ENCODE measurements at places on chromosomes 2 and 18.

DNA sequence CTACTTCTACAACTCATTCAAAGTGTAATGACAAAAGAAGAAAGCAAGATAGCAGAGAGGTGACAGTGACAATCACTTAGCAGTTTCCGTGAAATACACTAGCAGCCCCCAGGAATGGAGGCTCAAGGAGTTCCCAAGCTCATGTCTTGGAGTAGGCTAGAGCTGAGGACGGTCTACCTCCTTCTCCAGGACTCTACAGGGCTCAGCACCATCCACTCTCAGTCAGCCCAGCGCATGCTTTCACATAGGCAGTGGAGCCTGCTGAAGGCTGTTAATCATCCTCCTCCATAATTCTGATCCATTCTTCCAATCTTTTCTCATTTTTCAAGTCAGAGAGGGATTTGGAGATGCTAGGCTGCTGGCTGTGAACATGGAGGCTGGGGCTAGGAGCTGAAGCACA, 85.6 kb downstream of the MYT1L start:
- no peak for DNase-seq

- no peak for DNase-seq
Observed at GRCh38 chr2:25368660-25369059, 26.9 kb upstream of the DNMT3A start.

DNA sequence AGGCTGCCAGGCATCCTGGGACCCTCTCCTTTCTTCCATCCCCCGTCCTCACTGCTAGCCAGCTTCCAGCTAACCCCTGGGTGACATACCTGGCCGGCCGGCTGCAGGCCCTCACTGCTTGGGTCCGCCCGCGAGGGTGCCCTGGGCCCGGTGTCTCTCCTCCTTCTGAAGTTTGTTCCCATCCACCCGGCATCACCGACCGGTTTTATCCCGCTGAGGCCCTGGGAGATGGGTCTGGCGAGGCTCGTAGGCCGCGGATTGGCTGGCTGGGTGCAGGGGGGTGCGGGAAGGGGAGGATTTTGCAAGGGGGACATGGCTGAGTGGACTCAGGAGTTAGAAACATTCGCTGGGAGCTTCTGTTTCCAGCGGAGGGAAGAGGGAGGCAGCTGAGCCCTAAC, at the start of gene PAX8:
TSS of gene PAX8 (minus strand) at position 180 of the 398 bp plus-strand sequence. CDS start 527 bp downstream, outside the sequence.
- no peak for DNase-seq

GRCh38 chr2:15944325-15945017, 4.1 kb downstream of the MYCN start:
- DNase-seq = no peak

- DNase-seq = no peak
Observed at GRCh38 chr2:98914713-98915580, 21.1 kb downstream of the CRACDL start.

GRCh38 chr18:48545757-48546321, 7.0 kb downstream of the CTIF start:
- no peak for DNase-seq

DNA sequence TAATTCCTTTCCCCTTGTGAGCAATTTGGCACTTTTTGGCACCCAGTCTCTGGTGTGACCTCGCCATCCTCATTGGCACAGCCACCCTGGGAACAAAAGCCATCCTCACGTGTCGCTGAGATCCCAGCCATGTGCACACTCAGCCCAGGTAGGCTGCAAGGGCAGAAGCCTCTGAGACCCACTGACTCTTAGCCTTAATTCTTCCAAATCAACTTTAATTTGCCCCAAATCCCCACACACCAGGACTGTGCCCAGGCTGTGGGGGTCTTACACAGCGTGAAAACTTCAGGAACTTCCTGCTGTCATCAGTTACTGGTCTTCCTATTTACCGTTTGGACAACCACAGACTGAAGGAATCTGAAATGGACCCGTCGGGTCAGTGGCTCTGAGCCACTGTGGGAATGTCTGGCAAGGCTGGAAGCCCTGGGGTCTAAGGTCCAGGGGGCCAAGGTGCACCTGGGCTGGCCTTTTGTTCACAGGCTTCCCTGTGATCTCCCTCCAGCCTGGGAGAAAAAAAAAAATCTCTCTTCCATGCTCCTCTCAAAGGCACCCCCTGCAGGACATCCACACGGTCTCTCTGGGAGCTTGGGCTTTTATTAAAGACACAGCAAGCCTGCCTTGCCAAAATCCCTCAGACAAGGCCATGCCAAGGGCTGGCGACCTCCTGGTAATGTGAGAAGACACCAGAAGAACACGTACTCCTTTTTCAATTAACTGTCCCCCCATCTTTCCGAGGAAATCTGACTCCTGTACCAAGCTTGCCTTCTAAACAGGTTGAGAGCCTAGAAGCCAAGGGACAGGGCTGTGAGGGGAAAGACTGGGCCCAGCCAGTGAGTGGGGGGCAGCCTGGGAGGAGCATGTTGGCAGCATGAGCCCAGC, 42.1 kb upstream of the LAPTM4A start:
- no peak for DNase-seq

DNA sequence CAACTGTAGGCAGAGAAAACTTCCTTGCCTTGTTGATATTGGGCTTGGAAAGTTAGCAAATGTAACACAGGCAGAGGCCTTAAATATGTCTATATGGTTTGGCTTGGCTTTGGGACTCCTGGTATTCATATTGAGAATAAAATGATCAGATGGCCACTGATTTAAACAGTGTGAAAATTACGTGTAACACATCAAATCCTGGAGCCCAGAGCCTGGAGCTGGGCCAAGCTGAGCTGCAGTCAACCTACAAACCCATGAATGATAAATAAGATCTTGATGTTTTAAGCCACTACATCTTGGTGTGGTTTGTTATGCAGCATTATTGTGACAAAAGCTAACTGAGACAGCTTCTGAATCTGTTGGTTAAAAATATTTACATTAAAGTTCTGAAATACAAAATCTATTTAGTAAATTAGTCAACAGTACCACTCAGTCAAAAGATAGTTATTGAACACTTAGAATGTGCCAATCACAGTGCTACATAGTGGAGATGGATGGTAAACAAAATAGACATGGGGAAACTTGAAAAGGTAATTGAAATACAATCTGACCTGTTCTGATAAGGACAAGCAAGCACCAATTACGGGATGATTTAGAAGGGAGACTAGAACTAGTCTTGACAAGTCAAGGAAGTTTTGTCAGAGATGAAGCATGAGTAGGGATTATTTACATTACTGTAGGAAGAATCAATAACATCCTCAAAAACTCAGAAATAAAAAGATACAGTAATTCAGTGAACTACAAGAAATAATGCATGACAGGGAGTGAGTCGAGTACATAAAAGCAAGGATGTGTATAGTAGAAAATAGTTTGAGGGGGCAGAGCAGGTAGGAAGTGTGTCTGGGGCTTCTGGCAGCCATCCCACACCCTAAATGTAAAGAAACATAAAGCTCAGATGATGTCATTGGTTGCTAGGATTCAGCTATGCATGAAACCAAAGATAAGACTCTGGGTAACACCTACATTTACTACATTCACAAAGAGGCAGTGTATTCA, 157.7 kb downstream of the HNMT start:
- no peak for DNase-seq

GRCh38 chr2:58865436-58865835, 624.3 kb upstream of the FANCL start:
- DNase-seq = no peak

DNA sequence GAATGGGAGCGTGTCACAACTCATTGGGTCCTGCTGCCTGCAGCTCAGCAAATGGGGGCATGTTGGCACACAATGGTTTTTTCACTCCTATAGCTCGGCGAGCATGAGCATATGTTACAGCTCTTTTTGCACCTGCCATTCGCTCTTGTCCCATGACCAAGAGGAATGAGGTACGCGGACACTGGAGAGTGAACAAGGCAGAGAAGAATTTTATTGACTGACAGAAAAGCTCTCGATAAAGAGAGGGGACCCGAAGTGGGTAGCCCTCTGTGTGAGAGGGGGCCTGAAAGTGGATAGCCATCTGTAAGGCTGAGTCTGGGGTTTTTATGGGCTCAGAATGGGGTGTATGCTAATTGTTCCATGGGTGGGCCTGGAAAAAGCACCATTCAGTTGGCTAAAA, 5.5 kb downstream of the ACYP2 start:
- no peak for DNase-seq

GRCh38 chr2:33535421-33535820, 59.0 kb downstream of the RASGRP3 start:
- DNase-seq = no peak

GRCh38 chr18:46711444-46711863, 45.4 kb downstream of the ST8SIA5 start:
- no peak for DNase-seq

DNA sequence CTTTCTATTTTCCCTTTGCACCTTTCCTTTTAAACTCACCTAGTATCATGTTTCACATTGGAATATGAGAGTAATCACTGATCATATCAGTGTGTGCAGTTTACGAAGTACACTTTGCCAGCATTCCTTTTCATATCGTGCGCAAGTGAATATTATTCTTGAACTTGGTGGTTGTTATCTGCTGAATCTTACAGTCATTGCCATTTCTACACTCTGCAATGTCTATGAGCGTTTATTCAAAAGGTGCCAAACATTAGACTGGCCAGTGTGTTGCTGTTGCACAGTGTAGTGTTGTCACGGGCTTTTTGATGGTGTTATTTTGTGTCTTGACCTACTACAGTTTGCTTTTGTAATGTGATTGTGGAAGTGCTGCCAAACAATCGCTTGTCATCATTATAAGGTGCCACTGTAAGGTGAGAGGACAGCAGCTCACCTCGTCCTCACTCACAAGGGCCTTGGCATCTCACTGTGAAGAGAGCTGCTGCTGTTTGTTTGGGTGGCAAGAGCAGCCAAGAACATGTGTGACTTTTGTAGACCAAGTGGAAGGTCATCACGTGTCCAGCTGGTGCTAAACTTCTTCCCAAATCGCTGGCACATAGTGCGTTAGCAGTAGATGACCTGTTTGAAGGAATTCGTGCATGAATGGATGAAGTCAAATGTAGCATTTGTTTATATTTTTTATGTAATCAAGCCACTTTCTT, 113.3 kb downstream of the MYO1B start:
- DNase-seq = no peak

GRCh38 chr2:27728081-27728858, 43.2 kb upstream of the MRPL33 start:
- no peak for DNase-seq

DNA sequence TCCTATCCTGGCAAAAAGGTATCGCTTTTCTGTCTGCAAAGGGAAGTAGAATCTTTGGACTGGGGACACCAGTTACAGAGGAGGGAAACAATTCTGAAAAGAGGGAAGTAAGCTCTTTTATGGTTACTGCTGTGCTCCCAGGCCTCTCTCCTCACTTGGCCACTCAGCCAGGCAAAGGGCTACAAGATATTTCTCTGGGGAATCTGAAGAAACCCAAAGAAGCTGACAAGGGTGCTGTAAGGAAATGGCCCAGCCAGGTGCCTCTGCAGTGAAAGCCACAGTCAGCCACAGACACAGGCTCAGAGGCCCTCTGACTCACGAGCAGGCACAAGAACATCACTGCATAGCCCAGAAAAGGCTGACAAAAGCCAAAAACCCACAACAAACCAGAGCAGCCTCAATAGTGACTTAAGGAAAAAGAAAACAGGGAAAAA, 5.8 kb downstream of the HDLBP start:
- DNase-seq = peak; percentile 41

DNA sequence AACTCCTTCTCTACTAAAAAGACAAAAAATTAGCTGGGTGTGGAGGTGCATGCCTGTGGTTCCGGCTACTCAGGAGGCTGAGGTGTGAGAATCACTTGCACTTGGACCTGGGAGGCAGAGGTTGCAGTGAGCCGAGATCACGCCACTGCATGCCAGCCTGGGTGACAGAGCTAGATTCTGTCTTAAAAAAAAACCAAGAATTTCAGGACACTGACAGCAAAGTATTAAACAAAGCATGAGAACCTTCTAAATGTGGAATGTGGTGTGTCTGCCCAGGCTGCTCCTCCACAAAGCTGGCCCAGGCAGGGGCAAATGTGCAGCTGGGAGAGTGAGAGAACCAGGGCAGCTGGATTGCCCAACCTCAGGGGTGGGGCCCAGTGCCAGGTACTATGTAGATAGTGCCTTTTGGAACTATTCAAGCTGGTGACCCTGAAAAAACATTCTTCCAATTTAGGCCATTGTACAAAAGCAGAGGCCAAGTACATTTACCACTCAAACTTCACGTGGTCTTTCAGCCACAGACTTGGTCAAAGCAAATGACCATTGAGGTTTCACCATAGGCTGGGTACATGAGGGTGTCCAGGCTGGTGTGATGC, 6.7 kb upstream of the UGT1A5 start:
- no peak for DNase-seq

GRCh38 chr2:162478721-162479129, 134.8 kb downstream of the GCA start:
- no peak for DNase-seq

- DNase-seq = no peak
Observed at GRCh38 chr2:46269001-46269400, 28.2 kb upstream of the EPAS1 start.

Data from naive thymus-derived CD8-positive, alpha-beta T cell (primary cell).